CD4-positive, alpha-beta T cell (primary cell): ENCODE measurements at places on chromosomes 4 and X. TPM values are rescaled to one million over a fixed set of nuclear protein-coding genes. Genes with fewer than 3 reads are reported as not detected.

ZNF330 gene
- total RNA-seq = 43.8 TPM

AMER1 gene
- total RNA-seq = 3.0 TPM

USP51 gene
- total RNA-seq = 2.3 TPM

PAK3 gene
- total RNA-seq = 1.9 TPM

ERCC6L gene
- 0.08 TPM for total RNA-seq

PNMA6F gene
- total RNA-seq = not detected

GUCY1B1 gene
- total RNA-seq = not detected

FAM53A gene
- total RNA-seq = 0.93 TPM

GRPR gene
- 0.20 TPM for total RNA-seq

CT47B1 gene
- total RNA-seq = not detected

VEGFD gene
- total RNA-seq = not detected

DNA sequence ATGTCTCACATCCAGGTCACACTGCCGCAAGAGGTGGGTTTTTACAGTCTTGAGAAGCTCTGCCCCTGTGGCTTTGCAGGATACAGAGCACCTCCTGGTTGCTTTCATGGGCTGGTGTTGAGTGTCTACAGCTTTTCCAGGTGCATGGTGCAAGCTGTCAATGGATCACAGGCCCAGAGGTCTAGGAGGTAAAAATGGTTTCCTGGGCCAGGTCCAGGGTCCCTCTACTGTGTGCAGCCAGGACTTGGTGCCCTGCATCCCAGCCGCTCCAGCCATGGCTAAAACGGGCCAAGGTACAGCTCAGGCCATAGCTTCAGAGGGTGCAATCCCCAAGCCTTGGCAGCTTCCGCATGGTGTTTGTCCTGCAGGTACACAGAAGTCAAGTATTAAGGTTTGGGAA lies 434.1 kb upstream of the GALNT7 start:
- DNase-seq = no peak
- no peak overlapping the region for H3K4me3 ChIP-seq
- no peaks in the 10 kb centered on the region for H3K36me3 ChIP-seq
- no peak overlapping the region for H3K27ac ChIP-seq

GRCh38 chr4:152535360-152535902 lies 461 bp downstream of the FBXW7 start:
- H3K27me3 ChIP-seq = no peaks in the 10 kb centered on the region
- H3K27ac ChIP-seq = peak overlapping the region; percentile 90
- peaks cover 35% of the 10 kb centered on the region for H3K4me1 ChIP-seq
- peaks cover 20% of the 10 kb centered on the region for H3K36me3 ChIP-seq

GRCh38 chr4:122052677-122053076 lies 99.5 kb upstream of the BLTP1 start:
- no peaks in the 10 kb centered on the region for H3K36me3 ChIP-seq
- H3K4me3 ChIP-seq = no peak overlapping the region
- H3K27me3 ChIP-seq = no peaks in the 10 kb centered on the region
- no peak overlapping the region for H3K27ac ChIP-seq
- H3K4me1 ChIP-seq = no peaks in the 10 kb centered on the region
- no peak for DNase-seq

DNA sequence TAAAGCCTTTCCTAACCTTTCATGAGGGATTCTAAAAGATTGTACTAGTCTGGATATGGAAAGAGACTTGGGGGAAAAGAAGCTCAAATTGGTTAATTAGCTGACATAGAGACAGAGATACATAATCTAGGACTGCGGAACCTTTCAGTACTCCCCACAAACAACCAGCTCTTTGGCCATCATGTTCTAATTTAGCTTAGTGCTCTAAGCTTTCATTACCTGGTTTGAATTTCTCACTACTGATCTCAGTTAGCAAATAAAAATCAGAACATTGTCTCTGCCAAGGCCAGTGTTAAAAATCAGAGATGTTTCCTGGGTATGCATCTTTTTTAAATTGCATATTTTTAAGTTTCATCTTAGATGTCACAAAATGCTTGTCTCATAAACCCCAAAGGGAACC lies 254.4 kb downstream of the GLUD2 start:
- no peak overlapping the region for H3K27ac ChIP-seq
- no peaks in the 10 kb centered on the region for H3K36me3 ChIP-seq
- no peaks in the 10 kb centered on the region for H3K27me3 ChIP-seq
- H3K4me3 ChIP-seq = no peak overlapping the region
- DNase-seq = no peak

GRCh38 chr4:48785302-48785701 lies 5.2 kb upstream of the FRYL start:
- no peak overlapping the region for H3K27ac ChIP-seq
- no peaks in the 10 kb centered on the region for H3K36me3 ChIP-seq
- DNase-seq = no peak
- H3K27me3 ChIP-seq = no peaks in the 10 kb centered on the region
- peaks cover 5% of the 10 kb centered on the region for H3K4me1 ChIP-seq

DNA sequence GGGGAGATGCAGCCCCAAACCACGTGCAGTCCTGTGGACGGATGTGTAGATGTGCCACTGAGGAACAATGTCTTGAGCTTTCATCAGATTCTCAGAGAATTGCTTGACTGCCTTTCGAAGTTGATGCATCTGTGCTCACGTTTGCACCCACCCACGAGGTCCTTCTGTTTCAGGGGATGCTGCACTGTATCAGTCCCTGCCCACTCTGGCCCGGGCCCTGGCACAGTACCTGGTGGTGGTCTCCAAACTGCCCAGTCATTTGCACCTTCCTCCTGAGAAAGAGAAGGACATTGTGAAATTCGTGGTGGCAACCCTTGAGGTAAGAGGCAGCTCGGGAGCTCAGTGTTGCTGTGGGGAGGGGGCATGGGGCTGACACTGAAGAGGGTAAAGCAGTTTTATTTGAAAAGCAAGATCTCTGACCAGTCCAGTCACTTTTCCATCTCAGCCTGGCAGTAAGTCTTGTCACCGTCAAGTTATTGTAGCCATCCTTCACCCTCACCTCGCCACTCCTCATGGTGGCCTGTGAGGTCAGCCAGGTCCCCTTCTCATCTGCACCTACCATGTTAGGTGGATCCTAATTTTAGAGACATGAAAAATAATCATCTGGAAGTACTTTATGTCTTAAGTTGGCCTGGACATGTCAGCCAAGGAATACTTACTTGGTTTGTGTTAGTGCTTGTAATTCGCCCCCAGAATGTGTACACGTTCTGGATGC lies 36.4 kb upstream of the MSANTD1 start:
- H3K4me3 ChIP-seq = no peak overlapping the region
- no peaks in the 10 kb centered on the region for H3K27me3 ChIP-seq

GRCh38 chr4:136900696-136901095 lies 631.6 kb downstream of the PCDH18 start:
- H3K4me1 ChIP-seq = no peaks in the 10 kb centered on the region
- H3K27ac ChIP-seq = no peak overlapping the region
- H3K4me3 ChIP-seq = no peak overlapping the region

GRCh38 chrX:45852884-45853283 lies 652.2 kb upstream of the DIPK2B start:
- no peaks in the 10 kb centered on the region for H3K27me3 ChIP-seq
- H3K4me3 ChIP-seq = no peak overlapping the region
- DNase-seq = no peak
- H3K36me3 ChIP-seq = no peaks in the 10 kb centered on the region
- peaks cover 3% of the 10 kb centered on the region for H3K4me1 ChIP-seq
- no peak overlapping the region for H3K27ac ChIP-seq

- no peak for DNase-seq
- no peaks in the 10 kb centered on the region for H3K4me1 ChIP-seq
- no peak overlapping the region for H3K27ac ChIP-seq
- H3K27me3 ChIP-seq = no peaks in the 10 kb centered on the region
- no peaks in the 10 kb centered on the region for H3K36me3 ChIP-seq
- H3K4me3 ChIP-seq = no peak overlapping the region
Measured at GRCh38 chr4:5874811-5875449, 18.0 kb downstream of the CRMP1 start.

DNA sequence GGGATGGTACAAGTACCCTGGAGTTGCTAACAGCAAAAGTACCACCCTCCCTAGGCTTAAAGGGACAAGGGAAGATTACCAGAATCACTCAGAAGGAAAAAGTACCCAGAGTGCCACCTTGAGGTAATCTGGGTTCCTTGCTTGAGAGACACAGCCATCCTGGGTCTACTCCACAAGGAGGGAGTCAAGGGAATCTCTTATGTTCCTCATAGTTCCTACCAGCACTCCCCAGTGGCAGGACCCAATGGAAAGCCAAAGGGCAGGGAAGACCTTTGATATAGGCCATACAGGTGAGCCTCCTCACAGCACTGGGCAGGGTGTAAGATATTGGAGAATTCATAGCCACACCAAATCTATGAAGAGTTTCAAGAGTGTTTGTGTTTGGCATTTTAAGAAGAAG lies 5.7 kb downstream of the IL2 start:
- no peak overlapping the region for H3K27ac ChIP-seq
- peak; percentile 34 for DNase-seq
- H3K4me3 ChIP-seq = no peak overlapping the region
- no peaks in the 10 kb centered on the region for H3K36me3 ChIP-seq
- H3K4me1 ChIP-seq = no peaks in the 10 kb centered on the region

GRCh38 chr4:168713253-168713652 lies 216.4 kb downstream of the PALLD start:
- H3K4me1 ChIP-seq = no peaks in the 10 kb centered on the region
- no peak overlapping the region for H3K4me3 ChIP-seq
- H3K36me3 ChIP-seq = no peaks in the 10 kb centered on the region
- no peak overlapping the region for H3K27ac ChIP-seq

- H3K4me3 ChIP-seq = no peak overlapping the region
- H3K27me3 ChIP-seq = no peaks in the 10 kb centered on the region
- peaks cover 23% of the 10 kb centered on the region for H3K4me1 ChIP-seq
- no peak for DNase-seq
- peaks cover 32% of the 10 kb centered on the region for H3K36me3 ChIP-seq
Measured at GRCh38 chr4:112280386-112281056, 5.2 kb downstream of the TIFA start.

- no peak for DNase-seq
- H3K4me3 ChIP-seq = no peak overlapping the region
- no peaks in the 10 kb centered on the region for H3K36me3 ChIP-seq
- H3K27ac ChIP-seq = no peak overlapping the region
- no peaks in the 10 kb centered on the region for H3K27me3 ChIP-seq
Measured at GRCh38 chr4:151824656-151825055, 63.8 kb upstream of the GATB start.

DNA sequence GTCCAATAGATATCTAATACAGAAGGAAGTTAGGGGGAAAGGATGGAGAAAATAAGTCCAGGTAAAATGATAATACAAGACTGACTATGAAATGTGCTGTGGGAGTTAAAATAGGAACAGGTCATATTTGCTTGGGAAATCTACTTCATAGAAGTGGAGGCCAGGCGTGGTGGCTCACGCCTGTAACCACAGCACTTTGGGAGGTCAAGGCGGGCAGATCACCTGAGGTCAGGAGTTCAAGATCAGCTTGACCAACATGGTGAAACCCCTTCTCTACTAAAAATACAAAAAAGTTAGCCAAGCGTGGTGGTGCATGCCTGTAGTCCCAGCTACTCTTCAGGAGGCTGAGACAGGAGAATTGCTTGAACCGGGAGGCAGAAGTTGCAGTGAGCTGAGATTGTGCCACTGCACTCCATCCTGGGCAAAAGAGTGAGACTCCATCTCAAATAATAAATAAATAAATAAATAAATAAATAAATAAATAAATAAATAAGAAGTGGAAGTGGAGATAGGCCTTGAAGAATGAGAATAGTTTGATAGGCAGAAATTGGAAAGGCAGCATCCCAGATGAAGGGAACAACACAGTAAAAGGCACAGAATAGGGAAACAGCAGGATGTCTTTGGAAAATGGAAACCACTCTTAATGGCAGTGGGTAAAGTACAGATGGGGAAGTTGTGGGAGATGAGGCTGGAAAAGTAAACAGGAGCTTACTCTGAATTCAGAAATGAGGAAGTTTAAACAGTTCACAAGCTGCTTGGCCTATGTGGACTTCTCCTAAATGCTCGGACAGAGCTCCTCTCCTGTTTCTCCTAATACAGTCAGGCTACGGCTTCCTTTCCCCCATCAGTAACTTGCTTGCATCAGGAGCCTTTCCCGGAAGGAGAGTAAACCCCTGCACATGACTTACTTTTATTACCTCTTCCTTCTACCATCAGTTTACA lies 15.1 kb upstream of the GK start:
- DNase-seq = no peak
- no peaks in the 10 kb centered on the region for H3K4me1 ChIP-seq
- no peaks in the 10 kb centered on the region for H3K36me3 ChIP-seq

GRCh38 chr4:154643493-154643892 lies 31.0 kb upstream of the FGG start:
- H3K4me1 ChIP-seq = no peaks in the 10 kb centered on the region
- no peak overlapping the region for H3K27ac ChIP-seq
- H3K4me3 ChIP-seq = no peak overlapping the region
- DNase-seq = no peak
- H3K27me3 ChIP-seq = peaks cover 19% of the 10 kb centered on the region

DNA sequence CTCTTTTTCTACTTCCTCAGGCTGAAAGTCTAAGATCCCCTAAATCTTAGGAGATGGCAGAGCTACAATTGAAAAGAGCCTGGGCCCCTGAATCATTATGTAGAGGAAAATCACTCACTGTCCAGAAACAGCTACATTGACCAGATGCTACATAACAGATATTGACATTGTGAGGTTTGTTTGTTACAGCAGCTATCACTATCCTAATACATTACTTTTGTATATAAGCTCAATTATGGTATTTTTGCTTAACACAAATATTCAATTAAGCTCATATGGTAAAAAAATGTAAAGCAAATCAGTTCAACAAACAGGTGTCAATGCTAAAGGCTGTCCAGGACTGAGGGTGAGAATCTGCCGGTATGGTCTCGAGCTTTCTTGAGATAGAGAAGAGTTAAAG lies 89.4 kb downstream of the LDB2 start:
- no peaks in the 10 kb centered on the region for H3K27me3 ChIP-seq
- H3K27ac ChIP-seq = no peak overlapping the region
- no peaks in the 10 kb centered on the region for H3K4me1 ChIP-seq
- no peak for DNase-seq
- no peaks in the 10 kb centered on the region for H3K36me3 ChIP-seq
- H3K4me3 ChIP-seq = no peak overlapping the region

- H3K27ac ChIP-seq = no peak overlapping the region
- no peak for DNase-seq
- H3K4me3 ChIP-seq = no peak overlapping the region
- H3K27me3 ChIP-seq = peaks cover 47% of the 10 kb centered on the region
- H3K36me3 ChIP-seq = no peaks in the 10 kb centered on the region
Measured at GRCh38 chrX:2584251-2585157, 83.7 kb upstream of the DHRSX start.

GRCh38 chr4:139576219-139576618 lies 20.2 kb upstream of the SETD7 start:
- no peaks in the 10 kb centered on the region for H3K36me3 ChIP-seq
- no peak for DNase-seq
- no peaks in the 10 kb centered on the region for H3K27me3 ChIP-seq
- no peaks in the 10 kb centered on the region for H3K4me1 ChIP-seq
- H3K4me3 ChIP-seq = no peak overlapping the region
- no peak overlapping the region for H3K27ac ChIP-seq
